ENCODE measurements at places on chromosomes 5 and 9.

GRCh38 chr5:149799119-149799623, 69.1 kb downstream of the PPARGC1B start:
- DNase-seq, result peak; percentile 90

GRCh38 chr5:167305591-167306213, 985.7 kb upstream of the WWC1 start:
- DNase-seq, result no peak

DNA sequence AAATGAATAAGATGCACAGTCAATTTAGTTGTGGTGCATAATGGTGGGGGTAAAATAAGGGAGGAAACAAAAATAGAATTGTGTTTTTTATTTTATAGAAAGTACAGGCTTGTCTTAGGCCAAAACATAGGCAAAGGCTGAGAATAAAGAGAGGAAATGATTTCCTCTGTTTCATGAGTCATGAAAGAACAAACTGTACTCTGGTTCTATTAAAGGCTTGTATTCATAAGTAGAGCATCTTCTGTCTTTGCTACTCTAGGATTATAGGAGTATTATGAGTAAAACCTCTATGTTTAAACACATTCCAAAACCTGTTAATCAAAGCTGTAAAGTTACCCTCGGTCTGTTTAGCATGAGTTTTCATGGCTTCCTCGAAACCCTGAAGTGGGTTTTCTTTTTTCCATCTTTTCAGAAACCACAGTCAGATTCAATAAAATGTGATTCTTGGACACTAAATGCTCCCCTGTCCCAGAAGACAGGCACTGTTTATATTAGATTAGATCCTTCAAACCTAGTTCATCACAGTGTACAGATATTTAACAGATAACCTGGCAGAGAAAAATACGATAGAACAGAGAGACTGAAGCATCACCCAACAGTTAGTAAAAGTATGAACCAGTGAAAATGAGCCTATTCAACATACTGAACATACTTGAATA, 473.9 kb upstream of the CYLC2 start:
- DNase-seq, result no peak

- no peak for DNase-seq
These were observed 7.0 kb downstream of the SH3GLB2 start for GRCh38 chr9:129021091-129021490.

- peak; percentile 45 for DNase-seq
These were observed 58.6 kb downstream of the TMC1 start for GRCh38 chr9:72579880-72580550.

DNA sequence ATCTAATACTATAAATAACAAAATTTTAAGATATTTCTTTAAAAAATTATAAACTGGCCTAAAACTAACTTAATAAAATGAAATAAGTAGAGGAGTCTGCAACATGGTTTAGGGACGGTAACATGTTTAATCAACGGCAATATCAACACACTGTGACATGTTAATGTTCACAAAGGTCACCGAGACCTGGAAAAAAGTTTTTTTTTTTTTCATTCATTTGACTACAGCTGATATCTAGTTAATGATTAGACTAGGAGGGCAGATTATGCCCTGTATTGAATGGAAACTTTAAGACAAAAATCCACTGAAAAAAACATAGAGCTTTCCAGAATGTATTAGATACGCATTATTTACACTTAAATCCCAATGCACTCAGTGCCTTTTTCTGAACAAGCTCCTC, 67.0 kb upstream of the CDK5RAP2 start:
- no peak for DNase-seq

- DNase-seq, result peak; percentile 27
These were observed 90.1 kb downstream of the RFX3 start for GRCh38 chr9:3435732-3436131.

GRCh38 chr9:126965541-126966428, 51.2 kb downstream of the RALGPS1 start:
- DNase-seq, result peak; percentile 47

GRCh38 chr9:2709645-2710101, 7.6 kb upstream of the KCNV2 start:
- no peak for DNase-seq

DNA sequence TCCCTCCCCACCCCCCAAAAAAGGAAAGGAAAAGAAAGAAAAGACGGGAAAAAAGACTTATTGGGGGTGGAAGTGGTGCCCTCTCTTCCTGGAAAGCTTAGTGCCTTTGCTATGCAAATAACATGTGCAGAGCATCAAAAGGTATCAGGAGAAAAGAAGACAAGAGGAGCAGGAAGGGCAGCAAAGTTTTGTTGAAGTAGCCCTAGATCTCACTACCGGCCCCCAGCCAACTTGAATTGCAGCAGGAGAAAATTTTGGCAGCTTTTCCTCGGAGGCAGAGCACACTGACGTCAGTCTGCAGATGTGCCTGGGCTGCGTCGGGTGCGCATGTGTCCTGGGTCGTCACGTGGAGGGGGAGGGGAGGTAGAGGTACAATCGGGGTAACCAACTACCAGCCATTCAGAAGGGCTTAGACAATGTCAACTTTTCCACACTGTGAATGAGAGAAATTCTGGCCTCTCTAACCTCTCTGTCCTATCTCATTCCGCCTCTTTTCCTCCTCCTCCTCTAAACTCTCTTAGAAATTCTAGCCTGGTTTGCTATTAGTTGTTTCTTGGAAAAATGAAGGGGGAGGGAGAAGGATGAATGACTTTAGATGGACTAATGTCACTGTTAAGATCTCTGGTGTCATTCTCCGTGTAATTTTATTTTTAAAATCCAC, at the start of gene ADAMTS6:
ADAMTS6 (minus strand) TSS at position 286 of the 661 bp plus-strand sequence. CDS start 8,247 bp downstream, outside the sequence.
- peak; percentile 97 for DNase-seq

DNA sequence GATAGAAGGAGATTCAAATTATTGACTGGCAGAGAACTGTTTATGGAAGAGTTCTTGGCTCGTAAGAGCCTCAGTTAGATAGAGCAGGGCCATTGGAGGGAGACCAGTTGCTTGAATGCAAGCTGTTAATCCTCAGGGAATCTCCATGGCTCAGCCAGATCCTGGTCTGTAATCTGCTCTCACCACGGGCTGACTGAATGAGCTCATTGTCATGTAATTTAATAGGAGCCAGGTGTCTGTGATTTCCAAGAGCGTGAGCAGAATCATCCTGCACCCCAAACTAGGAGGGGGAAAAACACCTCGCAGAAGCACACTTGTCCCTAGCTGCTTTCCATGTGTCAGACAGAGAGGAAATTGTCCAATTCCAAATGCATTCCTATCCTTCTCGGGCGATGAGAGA, 19.1 kb upstream of the KCNMB1 start:
- peak; percentile 33 for DNase-seq

DNA sequence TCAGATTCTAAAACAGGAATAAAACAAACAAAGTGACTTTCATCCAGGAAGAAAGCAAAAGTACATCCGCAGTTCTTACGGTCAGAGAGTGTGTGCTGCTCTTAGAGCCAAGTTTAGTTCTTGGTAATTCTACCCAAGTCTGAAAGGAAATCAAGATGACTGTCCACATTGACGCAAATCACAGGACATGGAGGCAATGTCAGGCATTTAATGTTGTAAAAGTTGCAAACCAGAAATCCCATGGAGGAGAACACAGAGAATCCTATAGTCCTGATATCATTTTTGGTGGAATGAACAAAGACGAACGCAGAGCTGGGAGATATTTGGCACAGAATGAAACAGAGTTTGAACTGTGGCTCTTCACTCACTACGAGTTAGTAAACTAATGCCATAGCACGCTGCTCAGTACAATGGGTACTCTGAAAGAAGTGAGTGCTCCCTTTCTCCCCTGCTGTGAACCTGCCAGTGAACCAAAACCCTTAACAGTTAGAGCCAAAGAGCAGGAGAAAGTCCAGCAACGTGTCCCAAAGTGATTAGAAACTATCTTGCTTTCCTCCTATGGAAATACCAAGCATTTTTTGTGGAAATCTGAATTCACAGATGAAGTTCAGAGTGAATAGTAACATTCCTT, 74.3 kb downstream of the MUSK start:
- DNase-seq, result peak; percentile 76

DNA sequence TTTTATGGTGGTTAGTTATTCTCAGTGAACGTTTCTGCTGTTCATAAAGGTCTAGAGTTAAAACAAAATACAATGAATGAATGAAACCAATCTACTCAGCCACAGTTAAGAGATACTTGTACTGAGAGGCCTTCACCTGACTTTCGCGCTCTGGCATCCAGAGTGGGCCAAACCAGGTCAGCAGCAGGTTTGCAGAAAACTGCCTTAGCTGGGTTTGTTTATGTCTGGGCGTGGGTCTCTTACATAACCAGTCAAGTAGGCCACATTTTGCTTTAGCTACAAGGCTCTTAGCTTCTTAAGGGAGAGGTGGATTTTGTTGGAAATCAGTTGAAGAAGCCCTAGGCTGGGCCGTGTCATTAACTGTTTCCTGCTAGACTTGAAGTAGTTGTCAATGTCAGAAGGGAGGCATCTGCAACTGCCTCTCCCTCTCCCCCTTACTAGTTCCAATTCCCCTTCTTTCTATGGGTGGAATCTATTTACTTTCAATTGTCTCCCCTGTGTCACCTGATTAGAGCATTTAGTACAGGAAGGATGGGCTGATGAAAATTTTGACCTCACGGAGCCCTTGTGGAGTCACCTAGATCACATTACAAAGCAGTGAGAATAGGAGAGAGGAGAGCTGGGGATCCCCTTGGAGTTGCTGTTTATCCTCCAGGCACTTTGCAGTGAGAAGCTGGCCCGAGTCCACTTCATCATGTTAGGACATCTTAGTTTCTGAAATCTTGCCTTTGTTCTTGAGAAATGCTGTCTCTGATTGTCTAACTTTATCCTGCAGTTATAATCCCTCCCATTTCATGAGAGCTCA, 200.5 kb downstream of the ARHGEF28 start:
- peak; percentile 76 for DNase-seq
